Vagina (tissue), 2 donors: ENCODE measurements at places on chromosomes 7 and 10.

- DNase-seq, result no peak
Measured at GRCh38 chr10:16887565-16887964, 70.3 kb upstream of the RSU1 start.

- DNase-seq, result no peak
Measured at GRCh38 chr7:69526570-69526969, 71.7 kb upstream of the AUTS2 start.

GRCh38 chr10:133530506-133530905 lies 3.3 kb downstream of the CYP2E1 start:
- no peak for DNase-seq

DNA sequence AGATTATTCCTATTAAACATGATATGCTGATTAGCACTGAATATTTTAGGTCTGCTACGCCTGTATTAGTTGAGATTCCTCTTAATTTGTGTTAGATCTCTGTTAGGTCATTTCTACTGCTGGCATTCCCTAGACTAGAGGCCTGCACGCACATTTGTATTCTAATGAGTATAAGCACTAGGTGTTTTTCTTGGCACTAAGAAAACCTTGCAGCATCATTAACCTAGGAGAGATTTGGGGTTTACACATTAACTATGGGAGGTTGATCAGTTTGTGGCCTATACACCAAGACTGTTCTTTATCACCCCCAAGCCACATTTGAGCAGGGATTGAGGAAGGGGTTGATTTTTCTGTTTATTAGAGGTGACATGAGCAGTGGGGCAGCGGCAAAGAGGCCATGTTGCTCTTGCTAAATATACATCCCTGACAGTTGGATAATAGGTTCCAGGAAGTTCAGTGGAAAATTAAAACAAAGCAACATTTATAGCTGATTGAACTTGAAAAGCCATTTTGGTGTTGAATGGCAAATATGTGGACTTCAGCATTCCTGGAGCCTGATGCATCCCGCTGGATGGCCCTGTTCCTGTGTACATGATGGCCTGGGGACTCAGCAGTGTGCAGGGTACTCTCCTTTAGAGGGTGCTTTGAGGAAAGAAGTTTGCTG lies 65.2 kb downstream of the GBF1 start:
- no peak for DNase-seq

- no peak for DNase-seq
Measured at GRCh38 chr10:26780793-26781601, 79.8 kb downstream of the ABI1 start.

- no peak for DNase-seq
Measured at GRCh38 chr7:28032738-28033380, 147.7 kb downstream of the JAZF1 start.

- DNase-seq, result no peak
Measured at GRCh38 chr7:1915956-1916600, 246.0 kb downstream of the ELFN1 start.

- no peak for DNase-seq
Measured at GRCh38 chr7:106423821-106424475, 139.2 kb upstream of the NAMPT start.

DNA sequence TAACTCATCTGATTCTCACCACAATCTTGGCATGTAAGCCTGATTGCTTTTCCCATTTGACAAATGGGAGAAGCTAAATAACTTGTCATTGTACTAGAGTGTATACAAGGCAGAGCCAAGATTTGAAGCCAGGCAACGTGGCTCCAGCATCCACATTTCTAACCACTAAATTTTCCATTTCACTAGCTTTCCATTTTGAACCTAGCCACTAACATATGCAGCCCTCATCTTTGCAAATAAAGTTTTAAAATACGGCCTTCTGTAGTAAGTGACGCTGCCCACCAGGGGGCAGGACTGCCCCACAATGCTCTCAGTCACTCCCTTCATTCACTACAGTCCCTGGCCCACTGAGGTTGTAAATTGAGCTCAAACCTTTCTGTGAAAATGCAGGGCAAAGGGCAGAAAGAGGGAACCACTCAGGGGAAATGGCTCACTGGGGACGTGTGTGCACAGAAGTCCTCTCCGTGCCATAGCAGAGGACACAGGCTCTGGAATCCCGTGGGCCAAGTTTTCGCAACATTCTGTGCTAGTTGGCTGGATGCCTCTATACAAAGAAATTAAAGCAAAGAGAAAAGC lies 315.7 kb downstream of the TNS3 start:
- DNase-seq, result no peak

GRCh38 chr10:102850025-102850518 lies 4.0 kb upstream of the BORCS7 start:
- DNase-seq, result no peak

DNA sequence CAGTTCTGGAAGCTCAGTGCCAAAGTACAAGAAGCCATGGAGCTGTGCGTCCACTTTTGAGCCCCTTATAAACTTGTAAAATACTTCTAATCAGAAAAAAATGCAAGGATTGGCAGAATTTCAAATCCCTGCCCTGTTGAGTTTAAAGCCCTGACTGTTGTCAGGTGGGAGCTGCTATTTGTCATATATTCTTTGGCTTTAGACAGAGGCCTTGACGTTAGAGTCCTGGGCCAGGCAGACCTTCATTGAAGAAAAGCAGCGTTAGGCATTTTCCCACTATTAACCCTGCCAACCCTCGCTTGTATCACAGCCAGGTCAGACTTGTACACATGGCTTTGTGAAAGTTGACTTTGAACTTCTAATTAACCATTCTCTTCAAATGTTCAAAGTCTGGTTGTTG lies 155.4 kb downstream of the TWIST1 start:
- no peak for DNase-seq

DNA sequence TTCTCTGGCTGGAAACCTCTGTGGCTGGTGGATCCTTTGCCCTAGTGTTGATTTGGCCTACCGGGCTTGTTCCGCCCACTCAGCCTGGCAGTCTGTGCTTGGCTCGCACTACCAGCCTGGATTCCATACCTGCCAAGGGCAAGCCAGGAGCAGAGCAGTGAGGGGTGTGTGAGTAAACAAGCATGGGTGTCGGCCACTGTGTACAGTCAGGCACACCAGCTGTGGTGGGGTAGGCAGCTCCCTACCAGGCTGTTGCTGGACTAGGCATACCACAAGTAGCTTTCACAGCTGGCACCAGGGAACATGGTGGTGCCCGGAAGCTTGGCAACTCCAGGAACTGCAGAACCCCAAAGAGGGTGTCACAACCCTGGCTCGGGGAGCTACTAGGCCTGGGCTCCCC lies 942.9 kb upstream of the LRRN3 start:
- no peak for DNase-seq

- no peak for DNase-seq
Measured at GRCh38 chr10:75013007-75013406, 98.4 kb upstream of the SAMD8 start.
